Cardiac muscle cell (in vitro differentiated cells and primary cell): ENCODE measurements at places on chromosomes 3 and 15.

DNA sequence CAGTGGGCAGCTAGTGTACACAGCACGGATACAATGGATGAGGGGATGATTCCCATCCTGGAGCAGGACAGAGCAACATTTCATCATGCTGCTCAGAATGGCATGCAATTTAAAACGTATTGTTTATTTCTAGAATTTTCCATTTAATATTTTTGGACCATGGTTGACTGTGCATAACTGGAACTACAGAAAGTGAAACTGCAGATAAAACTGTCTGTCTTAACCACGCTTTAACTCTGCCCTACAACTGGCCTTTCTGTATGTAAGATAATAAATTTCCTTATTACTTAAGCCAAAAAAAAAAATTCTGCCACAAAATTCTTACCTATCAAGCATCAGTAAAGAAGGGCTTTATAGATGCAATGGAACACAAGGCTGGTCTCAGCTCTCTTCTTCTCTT is 33.4 kb downstream of the AP3S2 start:
- no peak for DNase-seq

DNA sequence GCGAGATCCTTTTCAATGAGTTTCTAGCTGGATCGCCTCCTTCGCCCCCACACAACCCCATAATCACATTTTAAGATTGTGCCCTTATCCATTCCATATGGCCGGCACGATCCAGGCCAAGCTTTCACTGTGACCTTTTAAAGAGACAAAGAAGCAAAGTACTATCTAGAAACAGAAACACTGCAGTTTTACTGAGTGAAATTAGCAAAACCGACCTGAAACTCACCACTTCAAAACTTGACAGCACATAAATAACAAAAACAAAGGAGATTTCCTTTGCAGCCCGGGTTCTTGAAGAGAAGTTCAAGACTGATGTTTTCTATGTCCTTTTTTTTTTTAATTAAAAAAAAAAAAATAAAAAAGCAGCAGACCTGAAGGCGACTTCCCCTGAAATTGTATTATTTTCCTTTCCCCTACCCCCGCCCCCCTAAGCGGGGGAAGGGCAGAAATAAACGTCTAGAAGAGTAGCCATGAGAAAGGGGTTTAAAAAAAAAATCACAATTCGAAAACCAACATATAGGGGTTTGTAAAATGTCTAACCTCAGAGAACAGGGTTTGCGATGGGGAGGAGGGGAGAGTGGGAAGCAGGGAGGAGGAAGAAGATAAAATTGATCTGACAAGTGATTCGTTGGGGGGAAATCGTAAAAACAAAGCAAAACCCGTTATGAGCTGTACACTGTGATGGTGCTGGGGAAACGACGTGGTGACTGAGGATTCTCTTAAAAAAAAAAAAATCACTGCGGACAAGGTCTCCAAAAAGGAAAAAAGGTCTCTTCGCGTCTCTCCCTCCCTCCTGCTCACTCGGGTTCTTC is 1.5 kb downstream of the SATB1 start:
- peak; percentile 39 for DNase-seq

GRCh38 chr3:851098-851790 is 241.6 kb upstream of the CNTN6 start:
- no peak for DNase-seq

GRCh38 chr3:163043074-163043473 is 1546.5 kb downstream of the OTOL1 start:
- peak; percentile 32 for DNase-seq

DNA sequence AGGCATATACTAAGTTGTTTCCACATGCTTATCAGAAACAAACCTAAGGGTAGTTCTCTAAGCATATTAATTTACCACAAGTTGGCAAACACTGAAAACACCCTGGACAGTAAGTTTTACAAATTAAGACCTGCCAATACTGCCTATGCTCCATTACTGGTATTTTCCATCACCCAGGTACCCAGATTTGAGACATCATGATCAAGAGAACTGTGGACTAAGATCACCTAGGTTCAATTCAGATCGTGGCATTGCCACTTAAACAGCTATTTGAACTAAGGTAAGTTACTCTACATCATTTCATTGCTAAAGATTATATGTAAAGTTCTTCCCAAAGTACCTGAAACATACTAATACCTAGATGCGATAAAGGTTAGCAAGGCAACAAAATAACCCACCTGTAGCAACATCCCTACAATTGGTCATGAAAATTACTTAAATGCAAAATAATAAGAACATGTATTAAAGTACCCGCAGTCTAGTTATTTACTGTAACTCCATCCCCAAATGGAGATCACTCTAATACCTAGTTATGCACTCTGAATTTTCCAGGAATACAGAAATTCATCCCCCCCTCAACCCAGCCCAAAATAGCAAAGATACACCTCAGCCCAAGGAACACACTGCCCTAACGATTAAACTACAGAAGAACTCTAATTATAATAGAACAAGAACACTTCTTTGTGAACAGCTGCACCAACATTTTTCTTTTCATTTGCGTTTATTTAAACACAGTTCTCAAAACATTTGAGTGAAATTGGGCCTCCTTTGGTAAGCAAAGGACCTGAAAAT is 21.6 kb downstream of the TRA2B start:
- no peak for DNase-seq

DNA sequence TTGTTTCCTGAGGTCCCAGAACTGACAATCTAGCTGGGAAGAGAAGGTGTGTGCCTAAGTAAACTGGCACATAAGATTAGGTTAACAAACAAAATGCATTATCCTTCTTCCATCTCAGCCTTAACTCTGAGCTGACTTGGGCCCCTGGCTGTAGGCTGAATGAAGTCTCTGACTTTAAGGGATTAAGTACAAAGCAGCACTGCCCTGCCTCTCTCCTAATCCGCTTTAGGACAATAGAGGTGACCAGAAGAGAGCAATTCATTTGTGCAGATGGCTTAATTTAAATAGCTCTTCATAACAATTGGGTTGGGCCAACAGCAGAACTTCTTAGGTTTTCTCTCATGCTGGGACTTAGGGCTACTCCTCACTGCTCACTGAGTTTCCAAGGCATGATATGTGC is 181.6 kb upstream of the SOX14 start:
- no peak for DNase-seq
